SK-N-SH treated with all-trans-retinoic acid at 6 μM for 48 hours (cell line): ENCODE measurements at places on chromosomes 1 and 21.

- no peak for ATAC-seq
Observed at GRCh38 chr1:197848350-197848749, 54.1 kb upstream of the C1orf53 start.

DNA sequence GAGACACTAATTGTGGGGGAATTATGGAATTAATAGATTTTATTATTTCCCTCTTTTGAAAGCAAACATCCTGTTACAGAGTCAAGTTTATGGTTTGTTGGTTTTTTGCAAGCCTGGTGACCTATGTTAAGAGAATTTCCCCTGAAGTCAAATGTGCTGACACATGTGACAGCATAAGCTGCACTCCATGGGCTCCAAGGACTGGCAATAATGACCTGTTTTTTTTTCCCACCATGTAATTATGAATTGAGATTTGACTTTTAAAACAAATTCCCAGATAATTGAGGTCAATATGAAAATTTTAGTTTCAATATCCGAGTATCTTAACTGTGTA, 242.5 kb upstream of the SGIP1 start:
- ATAC-seq = no peak

DNA sequence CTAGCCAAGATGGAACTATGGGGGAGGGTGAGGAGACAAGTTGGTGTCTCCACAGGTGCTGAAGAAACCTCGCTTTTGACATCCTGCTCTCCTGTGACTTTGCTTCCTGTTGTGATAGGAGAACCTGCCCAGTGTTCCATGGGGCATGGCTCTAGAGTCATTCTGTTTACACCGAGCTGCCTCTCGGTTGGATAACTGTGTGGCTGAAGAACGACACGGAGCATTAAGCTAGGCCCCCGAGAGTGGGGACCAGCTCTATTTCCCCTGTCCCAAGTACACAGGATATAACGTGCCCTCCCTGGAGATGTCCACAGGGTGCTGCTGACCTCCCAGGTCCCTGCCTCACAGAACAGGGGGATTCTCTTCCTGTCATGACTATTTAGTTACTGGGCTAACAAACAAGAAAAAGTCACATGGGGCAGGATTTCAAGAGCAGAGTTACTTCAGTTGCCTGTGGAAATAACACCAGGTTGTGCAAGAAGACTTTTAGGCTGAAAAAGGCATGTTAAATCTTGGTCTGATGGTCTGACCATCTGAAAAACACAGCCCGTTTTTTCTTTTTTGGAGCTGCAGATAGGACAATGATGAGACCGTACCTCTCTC, 29.4 kb upstream of the PPP2R5A start:
- ATAC-seq = no peak

- ATAC-seq = no peak
Observed at GRCh38 chr1:223662943-223663342, 2.6 kb downstream of the CAPN8 start.

- ATAC-seq = no peak
Observed at GRCh38 chr1:66349242-66349641, 184.7 kb upstream of the SGIP1 start.

DNA sequence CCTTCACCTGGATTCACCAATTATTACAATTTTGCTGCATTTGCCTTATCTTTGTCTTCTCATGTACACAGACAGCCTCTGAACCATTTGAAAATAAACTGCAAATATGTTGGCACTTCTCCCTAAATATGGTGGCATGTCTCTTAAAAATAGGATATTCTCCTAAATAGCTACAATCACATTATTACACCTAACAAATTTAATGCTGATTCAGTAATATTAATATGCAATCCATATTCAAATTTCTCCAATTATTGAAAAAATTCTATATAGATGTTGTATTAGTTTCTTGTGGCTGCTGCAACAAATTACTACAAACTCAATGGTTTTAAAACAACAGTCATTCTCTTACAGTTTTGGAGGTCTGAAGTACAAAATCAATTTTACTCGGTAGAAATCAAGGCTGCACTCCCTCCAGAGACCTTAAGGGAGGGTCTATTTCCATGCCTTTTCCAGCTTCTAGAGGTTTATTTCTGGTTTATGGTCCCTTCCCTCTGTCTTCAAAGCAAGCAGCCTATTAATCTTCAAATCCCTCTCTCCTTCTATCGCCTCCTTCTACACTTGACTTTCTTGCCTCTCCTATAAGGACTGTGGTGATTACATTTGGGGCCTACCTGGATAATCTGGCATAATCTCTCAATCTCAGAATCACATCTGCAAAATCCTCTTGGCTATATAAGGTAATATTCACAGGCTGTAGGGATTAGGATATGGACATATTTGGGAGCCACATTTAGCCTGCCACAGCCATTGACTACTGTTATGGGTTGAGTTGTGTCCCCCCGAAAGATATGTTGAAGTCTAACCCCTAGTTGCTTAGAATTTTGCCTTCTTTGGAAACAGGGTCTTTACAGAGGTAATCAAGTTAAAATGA, 52.5 kb upstream of the BOLA1 start:
- no peak for ATAC-seq

GRCh38 chr21:15405214-15405613, 324.6 kb upstream of the USP25 start:
- no peak for ATAC-seq

DNA sequence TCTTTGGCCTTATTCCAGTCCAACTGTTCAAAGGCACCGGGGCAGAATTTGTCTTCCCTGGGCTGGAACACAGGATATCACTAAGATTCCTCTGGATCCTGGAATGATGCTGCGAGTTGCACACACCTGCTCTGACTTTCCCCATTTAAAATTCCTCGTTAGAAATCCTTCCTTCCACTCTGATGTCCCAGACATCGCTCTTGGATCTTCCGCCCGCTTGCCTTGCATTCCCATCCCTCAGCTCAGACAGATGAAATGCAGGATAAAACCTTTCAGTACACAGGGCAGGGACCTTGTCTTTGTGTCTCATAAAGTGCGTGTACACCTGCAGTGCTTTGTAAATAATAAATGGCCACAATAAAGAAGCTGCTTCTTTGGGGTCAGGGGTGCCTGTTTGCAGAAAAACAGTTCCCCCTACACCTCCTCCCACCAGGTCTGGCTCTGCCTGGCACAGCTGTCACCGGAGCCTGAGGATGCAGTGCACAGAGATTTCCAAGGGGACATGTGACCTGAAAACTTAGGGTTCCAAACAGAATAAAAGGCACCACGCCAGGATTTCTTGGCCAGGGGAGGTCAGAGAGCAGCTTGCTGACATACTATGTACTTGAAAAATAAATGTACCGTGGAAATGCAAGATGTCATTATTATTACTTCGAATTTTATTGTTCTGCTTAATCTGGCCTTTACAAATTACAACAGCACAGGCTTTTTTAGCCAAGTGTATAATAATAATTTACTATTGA, 62.9 kb upstream of the SYT6 start:
- ATAC-seq = no peak

- peak; percentile 99 for ATAC-seq
Observed at GRCh38 chr21:41460578-41461527, 34.8 kb downstream of the MX1 start.

DNA sequence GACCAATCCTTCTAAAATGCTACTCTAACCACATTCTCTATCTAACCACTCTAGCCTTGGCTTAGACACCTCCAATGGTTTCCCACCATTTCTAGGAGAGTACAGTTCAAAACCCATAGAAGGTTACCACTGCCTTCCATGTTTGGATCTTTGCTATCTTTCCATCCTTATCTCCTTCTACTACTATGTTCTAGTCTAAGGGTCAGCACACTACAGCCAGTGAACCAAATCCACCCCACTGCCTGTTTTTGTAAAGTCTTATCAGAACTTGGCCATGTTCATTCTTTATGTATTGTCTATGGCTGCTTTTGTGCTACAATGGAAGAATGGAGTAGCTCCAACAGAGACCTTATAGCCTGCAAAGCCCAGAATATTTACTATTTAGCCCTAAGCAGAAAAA, 6.2 kb downstream of the MTF1 start:
- ATAC-seq = no peak

DNA sequence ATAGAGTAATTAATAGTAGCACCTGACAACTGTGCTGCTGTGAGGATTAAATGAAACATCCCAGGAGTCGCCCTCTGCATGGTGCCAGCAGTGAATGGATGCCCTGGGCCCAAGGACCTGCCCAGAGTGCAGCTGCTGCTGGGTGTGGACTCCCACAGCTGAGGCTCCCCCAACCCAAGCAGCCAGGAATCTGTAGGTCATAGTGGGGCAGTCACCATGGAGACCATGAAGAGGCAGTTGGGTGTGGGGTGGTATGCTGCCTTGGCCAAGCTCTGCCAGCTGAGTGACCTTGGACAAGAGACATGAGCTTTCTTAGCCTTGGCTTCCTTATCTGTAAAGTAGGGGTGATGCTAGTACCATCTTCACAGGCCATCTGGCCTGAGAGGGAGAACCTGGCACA, 9.4 kb downstream of the OLIG2 start:
- ATAC-seq = no peak

- no peak for ATAC-seq
Observed at GRCh38 chr1:19476450-19477190, 8.7 kb downstream of the CAPZB start.

DNA sequence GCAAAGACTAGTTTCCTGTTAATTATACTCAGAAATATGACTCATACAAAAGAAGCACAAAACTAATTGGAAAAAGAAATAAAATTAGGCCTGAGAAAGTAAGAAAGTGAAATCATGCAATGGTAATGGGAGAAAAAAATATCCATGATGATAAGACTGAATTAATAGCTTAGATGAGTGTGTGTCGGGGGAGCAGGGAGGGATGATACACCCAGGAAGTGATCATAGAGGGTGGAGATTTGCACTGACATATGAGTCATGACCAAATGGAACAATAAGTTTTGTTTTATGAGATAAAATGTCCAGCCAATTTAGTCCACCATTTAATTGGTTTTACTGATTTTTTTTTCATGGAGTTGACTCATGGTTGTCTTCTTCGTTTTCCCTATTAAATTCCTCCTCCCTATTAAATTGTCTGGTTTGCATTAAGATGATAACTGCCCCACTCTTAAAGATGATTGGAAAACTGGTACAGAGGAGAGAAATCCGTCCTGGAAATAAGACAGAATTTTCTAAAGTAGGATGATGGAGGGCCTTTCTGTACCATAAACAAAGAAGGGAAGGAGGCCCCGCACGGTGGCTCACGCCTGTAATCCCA, 111.7 kb upstream of the KCNJ6 start:
- ATAC-seq = no peak

DNA sequence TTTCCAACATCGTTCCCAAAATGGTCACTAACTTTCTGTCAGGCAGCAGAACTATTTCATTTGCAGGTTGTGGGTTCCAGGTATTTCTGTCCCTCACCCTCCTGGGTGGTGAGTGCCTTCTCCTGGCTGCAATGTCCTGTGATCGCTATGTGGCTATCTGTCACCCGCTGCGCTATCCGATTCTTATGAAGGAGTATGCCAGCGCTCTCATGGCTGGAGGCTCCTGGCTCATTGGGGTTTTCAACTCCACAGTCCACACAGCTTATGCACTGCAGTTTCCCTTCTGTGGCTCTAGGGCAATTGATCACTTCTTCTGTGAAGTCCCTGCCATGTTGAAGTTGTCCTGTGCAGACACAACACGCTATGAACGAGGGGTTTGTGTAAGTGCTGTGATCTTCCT, 9.3 kb downstream of the OR2AJ1 start:
- ATAC-seq = no peak

DNA sequence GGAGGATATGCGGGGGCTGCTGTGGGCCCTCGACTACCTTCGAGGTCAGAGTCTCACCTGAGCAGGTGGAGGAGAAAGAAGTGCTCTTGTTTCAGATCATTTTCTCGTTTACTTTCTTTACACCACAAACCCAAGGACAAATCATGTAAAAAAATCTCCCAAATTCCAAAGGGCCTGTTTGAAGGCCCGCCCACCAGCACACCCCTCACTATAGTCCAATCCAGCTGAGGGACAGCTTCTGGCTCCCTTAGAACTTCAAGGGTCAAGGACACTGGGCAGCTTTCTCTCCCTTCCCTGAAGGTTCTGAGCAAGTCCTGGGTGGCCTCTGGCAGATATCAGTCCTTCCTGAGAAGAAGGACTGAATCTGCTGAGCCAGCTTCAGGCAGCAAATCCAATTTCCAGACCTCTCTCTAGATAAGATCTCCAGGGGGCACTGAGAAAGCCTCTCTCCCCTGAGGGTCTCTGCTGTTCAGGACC, 5.5 kb downstream of the STK40 start:
- ATAC-seq = no peak

- ATAC-seq = no peak
Observed at GRCh38 chr21:18138507-18138906, 106.1 kb upstream of the CHODL start.

GRCh38 chr1:52057876-52058415, 1.9 kb downstream of the BTF3L4 start:
- ATAC-seq = no peak

GRCh38 chr21:35102488-35103371, 53.6 kb upstream of the RUNX1 start:
- ATAC-seq = no peak

GRCh38 chr1:48939042-48939441, 162.4 kb upstream of the BEND5 start:
- peak; percentile 56 for ATAC-seq

DNA sequence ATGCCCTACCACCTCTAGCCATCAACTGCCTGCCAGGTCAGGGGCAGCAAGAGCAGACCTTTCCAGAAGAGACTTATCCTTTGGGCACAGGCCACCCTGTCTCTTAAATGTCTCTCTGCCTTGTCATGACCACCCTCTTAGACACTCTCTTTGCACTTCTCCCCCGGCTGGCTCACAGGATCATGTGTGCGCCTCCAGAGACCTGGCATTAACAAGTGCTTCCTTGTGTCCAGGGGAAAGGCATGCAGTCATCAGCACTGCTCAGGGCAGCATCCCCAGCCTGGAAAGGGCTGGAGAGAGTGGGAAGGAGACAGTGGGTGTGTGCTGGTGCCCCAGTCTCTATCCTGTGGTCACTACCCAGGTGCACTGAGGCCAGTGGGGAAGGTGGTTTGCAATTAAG, 85.2 kb upstream of the TLR5 start:
- ATAC-seq = no peak

- no peak for ATAC-seq
Observed at GRCh38 chr1:185345913-185346720, 29.1 kb upstream of the IVNS1ABP start.

DNA sequence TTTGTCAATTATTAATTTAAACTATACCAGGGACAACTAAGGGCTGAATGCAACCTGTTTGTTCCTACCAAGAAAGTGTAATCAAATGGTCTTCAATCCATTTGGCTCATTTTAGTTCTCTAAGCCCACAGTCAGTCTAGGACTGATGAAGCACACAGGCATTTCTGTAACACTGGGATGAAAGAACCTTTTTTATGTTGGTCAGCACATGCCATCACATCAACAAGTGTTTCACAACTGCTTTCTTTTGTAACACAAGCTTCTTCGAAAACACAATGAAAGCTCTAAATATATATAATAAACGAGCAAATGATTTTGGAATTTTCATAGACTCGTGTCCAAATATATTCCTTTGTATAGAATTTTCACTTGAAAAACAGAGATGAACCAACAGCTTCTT, 28.8 kb downstream of the HEATR1 start:
- no peak for ATAC-seq

- no peak for ATAC-seq
Observed at GRCh38 chr1:46150085-46150484, 17.7 kb upstream of the PIK3R3 start.

DNA sequence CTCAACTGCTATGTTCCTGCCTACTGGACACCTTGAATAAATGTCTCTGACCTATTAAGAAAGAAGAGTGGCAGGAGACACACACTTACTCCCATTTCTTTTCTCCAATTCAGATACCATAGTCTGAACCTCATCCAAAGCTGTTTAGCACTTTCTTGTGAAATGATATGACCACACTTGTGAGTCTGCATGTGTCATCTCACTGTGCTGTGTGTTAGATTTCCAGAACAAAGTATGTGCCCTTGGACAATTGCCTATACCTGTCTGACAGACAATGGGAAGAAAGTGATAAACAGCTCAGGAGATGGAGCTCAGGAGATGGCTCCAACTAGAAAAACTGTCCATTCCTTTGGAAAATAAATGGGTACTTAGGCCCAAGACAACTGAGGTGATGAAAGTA, 48.4 kb downstream of the USP48 start:
- no peak for ATAC-seq
